Daoy (cell line): ENCODE measurements at places on chromosomes 16 and 17. TPM values are rescaled to one million over a fixed set of nuclear protein-coding genes. Genes with fewer than 3 reads are reported as not detected.

The CCL17 gene
- total RNA-seq, result not detected in 2 replicates

DNA sequence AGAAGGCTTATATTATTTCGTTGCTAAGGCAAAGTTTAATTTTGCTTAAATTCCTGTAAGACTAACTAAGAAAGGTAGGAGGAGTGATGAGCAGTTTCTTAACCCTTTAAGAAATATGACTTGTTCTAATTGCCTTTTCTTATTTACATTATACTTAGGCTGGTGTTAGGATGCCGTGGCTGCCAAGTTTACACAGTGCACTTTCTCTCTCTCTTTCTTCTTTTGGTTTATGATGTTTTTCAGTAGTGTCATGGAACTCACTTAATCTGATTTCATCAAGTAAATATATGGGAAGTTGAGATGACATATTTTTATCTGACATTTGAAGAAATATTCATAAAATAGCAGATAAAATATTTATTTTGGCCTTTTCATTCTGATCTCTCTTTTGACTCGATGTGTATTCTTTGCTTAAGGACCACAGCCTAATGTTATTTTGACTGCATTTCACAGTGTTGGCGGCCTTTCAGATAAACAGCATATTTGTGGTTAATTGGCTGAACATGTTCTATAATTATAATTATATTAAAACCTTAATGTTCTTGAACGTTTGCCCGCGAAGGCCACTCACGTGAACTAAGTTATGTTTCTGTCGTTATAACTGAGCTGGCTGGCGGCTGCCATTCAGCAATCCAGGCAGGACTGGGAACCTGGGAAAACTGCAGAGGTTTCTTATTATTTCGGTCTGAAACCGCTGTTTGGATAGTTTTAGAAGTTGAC is 191.6 kb downstream of the WWOX start:
- no peak for DNase-seq

DNA sequence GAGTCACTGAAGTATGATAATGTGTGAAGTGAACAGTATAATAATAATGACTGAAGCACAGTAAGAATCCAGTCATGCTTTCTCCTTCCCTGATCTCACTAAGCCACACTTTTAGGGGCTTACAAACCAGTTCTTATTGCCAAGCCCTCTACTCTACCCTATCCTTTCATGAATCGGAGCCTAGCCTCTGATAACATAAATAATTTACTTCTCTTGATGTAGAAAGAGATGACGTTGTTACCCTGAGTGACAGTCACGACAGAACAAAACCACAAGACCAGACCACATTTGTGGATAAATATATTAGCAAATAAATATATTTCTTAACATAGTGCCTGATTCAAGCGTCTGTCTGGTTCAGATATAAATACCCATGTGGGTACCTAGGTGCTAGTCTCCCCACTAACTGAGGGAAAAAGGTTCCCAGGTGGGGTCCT is 1.4 kb upstream of the SUPT4H1 start:
- DNase-seq, result no peak

The PLLP gene
- total RNA-seq, result 0.06 and 0.63 TPM in 2 replicates

The WIPI1 gene
- 13.4 and 33.7 TPM in 2 replicates for total RNA-seq

GRCh38 chr16:66588981-66589713 is 9.9 kb downstream of the CMTM2 start:
- DNase-seq, result peak; percentile 55

DNA sequence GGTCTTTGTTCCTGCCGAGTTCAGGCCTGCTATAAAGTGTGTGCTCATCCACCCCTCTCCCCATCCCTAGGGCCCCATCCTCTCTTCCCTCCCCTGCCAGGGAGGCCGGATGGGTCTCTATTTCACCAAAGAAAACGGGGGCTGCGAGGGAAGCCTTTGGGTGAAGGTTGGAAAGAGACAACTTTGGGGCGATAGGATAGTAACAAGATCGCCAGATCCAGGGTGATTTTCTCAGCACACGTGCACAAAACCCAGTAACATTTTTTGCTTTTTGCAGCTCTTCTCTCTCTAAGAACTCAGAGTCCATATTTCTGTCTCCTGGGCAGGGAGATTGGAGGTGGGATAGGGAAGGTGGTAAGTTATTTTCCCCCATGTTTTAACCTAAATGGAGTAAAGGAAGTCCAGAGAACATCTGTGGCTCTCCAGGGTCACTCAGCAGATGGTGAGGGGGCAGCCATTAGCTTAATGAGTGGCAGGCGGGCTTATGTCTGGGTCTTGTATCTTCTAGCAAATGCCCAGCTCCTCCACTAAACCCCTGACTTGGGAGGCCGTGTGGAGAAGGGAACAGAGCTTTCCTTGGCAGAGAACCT is 6.9 kb downstream of the CCR7 start:
- no peak for DNase-seq

The SLX1B gene
- total RNA-seq, result 10.4 and 22.5 TPM in 2 replicates

The RHBDL1 gene
- 0.11 and 1.5 TPM in 2 replicates for total RNA-seq

The CTRB2 gene
- not detected in 2 replicates for total RNA-seq

GRCh38 chr17:17180141-17180603 is 26.0 kb downstream of the PLD6 start:
- DNase-seq, result no peak

The NPIPA2 gene
- total RNA-seq, result 0.24 TPM in 1 of 2 replicates, not detected in the other

The TNFRSF13B gene
- not detected in 2 replicates for total RNA-seq

DNA sequence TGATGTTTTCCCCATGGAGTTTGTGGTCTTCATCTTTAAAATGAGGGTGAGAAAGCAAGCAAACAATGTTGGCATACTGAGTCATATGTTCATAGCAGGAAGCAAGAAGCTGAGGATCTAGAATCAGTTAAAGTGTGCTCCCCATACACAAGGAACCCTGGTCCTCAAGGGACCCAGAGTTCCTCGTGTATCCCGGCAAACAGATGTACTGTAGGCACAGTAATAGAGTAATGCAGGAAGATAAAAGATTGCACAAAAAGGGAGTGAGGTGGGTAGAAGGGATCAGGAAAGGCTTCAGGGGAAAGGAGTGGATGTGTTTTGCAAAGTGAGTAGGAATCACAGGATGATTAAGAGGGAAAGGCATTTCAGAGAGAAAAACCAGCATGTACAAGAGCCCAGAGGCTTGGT is 412.3 kb upstream of the CDH11 start:
- peak; percentile 28 for DNase-seq

- peak; percentile 31 for DNase-seq
Observed at GRCh38 chr16:81560979-81561657, 116.5 kb downstream of the CMIP start.

DNA sequence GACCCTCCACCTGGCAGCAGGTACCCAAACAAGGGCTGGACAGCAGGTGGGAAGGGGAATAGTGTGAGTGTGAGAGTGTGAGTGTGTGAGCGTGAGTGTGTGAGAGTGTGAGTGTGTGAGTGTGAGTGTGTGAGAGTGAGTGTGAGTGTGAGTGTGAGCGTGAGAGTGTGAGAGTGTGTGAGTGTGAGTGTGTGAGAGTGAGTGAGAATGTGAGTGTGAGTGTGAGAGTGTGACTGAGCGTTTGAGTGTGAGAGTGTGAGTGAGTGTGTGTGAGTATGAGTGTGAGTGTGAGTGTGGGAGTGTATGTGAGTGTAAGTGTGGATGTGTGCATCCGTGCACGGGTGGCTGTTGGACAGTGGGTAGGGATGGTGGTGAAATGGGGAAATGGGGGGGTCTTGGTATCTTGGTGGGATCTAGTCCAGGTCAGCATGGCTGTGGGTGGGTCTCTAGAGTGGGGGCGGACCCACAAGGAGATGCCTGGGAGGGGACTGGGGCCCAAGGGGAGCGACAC is 408 bp downstream of the ADGRG1 start:
- DNase-seq, result no peak

GRCh38 chr16:55779402-55780094 is 53.3 kb downstream of the CES1 start:
- peak; percentile 48 for DNase-seq

GRCh38 chr16:50266337-50267091 is at the start of gene ADCY7:
TSS of gene ADCY7 (plus strand) at chr16:50266551. CDS start at chr16:50288180, 21,629 bp downstream.
- peak; percentile 91 for DNase-seq

DNA sequence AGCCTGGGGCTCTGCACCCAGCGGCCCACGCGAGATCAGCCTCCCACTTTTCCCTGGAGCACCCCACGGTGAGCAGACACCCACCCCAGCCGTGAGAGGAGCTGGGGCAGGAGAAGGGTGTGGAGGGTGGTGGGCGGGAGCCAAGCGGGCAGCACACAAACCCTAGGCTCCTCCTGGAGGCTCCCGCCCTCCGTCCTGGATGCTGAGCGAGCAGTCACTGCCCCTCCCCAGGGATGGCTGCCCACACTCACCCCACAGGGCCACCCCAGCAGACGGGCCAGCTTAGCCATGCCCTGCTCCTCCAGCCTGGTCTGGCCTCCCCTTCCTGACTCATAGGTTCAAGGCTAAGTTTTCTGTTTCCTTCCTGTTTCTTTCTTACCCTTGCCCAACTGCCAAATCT is 15.7 kb upstream of the ABCC3 start:
- DNase-seq, result peak; percentile 30

GRCh38 chr16:78577630-78578029 is 478.2 kb downstream of the WWOX start:
- no peak for DNase-seq

The TOP2A gene
- 372 and 402 TPM in 2 replicates for total RNA-seq

- DNase-seq, result no peak
Observed at GRCh38 chr17:71494062-71494855, 626.6 kb upstream of the SOX9 start.

The TBC1D3C gene
- total RNA-seq, result 0.69 and 1.1 TPM in 2 replicates

- DNase-seq, result no peak
Observed at GRCh38 chr17:17684906-17685774, 3.9 kb downstream of the RAI1 start.

The RGS11 gene
- total RNA-seq, result 0.06 TPM in 1 of 2 replicates, not detected in the other

- DNase-seq, result no peak
Observed at GRCh38 chr16:76565542-76565941, 288.3 kb downstream of the CNTNAP4 start.

The TMIGD1 gene
- not detected in 2 replicates for total RNA-seq

DNA sequence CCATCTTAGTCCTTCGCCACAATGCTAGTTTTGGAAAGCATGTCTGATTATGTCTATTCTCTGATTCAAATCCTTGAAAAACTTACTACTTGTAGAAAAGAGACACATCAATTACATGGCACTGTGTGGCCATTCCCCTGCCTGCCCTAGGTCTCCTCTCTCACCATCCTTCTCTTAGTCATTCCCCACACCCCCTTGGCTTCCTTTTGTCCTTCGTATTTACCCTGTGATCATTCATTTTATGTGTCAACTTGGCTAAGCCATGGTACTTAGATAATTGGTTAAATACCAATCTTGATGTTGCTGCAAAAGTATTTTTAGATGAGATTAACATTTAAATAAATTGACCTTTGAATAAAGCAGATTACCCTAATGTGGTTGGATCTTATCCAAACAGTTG is 122.9 kb upstream of the CDH11 start:
- DNase-seq, result no peak

DNA sequence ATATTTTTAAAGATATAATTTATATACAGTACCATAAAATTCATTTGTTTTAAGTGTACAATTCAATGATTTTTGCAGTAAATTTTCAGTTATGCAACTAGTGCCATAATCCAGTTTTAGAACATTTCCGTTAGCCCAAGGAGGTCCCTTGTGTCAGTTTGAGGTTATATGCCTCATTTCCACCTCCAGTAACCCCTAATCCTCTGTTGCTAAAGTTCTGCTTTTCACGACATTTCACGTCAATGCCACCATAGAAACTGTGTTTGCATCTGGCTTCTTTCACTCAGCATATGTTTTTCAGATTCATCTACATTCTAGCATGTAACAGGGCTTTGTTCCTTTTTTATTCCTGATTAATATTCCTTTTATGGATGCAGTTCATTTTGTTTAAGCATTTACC is 42.4 kb upstream of the NUDT7 start:
- DNase-seq, result peak; percentile 23

DNA sequence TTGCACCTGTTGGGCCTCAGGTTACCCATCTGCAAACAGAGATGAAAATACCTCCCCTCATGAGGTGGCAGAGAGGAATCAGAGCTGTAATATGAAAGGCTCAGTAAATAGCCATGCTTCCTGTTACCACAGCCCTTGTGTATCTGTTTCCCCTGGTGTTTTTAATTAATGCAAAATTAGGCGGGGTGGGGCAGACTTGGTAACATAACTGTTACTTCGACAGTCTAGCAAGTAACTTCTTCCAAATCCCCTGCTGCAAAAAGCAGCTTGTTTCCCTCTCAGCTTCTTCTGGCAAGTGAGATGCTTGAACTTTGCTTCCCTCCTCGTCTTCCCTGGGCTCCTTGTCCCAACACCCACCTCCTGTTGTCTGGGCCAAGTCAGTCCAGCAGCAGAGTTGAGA is 381.5 kb downstream of the CPPED1 start:
- DNase-seq, result no peak

DNA sequence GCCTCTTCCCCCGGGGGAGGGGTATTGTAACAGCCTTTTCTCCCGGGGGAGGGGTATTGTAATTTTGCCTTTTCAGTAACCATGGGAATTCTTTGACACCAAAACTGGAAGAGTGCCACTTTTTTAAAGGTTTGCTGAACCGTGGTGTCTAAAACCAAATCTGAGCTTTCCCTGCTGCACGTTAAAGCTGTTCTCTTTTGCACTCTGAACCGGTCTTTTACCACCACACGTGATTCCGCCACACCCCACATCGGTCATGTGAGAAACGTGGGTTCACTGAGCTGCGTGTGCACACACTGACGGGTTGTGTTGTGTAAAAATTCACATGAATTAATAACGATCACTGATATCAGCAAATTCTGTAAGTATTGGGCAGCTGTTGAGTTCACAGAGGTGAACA is 9.2 kb upstream of the ACSF3 start:
- DNase-seq, result no peak

GRCh38 chr16:26733710-26734109 is 333.0 kb upstream of the C16orf82 start:
- no peak for DNase-seq

The SPHK1 gene
- total RNA-seq, result 72.9 and 91.9 TPM in 2 replicates

GRCh38 chr16:57423152-57423551 is 18.6 kb downstream of the CCL17 start:
- DNase-seq, result no peak

- no peak for DNase-seq
Observed at GRCh38 chr17:55308613-55309391, 44.0 kb downstream of the HLF start.

The KCNAB3 gene
- total RNA-seq, result 0.29 and 2.5 TPM in 2 replicates

- no peak for DNase-seq
Observed at GRCh38 chr16:66263973-66264310, 102.5 kb upstream of the CDH5 start.

DNA sequence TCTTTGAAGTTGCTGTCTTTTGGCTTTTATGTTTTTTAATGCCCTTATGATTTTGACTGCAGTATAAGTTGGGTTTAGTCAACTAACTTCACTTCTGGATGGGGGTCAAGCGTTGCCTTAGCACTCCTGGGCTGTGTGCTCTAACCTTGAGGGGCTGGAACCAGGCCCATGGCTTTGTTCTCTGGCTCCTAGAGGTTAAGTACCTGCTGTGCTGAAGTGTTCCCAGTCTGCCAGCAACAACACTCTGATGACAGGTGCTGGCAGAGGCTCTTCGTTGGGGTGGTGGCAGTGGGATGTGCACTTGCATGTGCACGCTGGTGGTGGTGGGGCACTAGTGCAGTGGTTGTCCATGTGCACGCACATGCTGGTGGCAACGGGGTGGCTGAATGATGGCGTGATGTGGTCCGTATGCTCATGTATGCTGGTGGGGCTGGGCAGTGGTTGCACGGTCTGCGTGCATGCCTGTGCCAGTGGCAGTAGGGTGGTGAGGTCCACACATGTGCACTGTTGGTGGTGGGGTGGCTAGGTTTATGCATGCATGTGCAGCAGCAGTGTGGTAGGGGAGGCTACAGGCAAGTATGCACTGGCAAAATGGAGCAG is 447.8 kb upstream of the GOT2 start:
- no peak for DNase-seq

GRCh38 chr17:34644941-34645550 is 65.7 kb downstream of the TMEM132E start:
- no peak for DNase-seq
